ENCODE measurements at places on chromosomes 16 and 17.

DNA sequence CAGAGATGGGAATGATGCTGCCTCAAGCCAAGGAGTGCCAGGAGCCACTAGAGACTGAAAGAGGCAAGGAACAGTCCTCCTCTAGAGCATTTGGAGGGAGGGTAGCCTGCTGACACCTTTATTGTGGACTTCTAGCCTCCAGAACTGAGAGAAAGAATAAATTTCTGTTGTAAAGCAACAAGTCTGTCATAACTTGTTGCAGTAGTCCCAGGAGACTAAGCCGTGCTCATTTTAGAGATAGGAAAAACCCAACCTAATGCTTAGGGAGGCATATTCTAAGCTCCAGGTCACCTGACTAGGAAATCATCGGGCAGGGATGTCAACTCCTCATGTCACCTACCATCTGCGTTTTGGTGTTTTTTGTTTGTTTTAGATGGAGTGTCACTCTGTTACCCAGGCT is 345.4 kb upstream of the EEF2KMT start:
- DNase-seq = no peak

- DNase-seq = no peak
Measured at GRCh38 chr16:50600582-50601283, 52.5 kb downstream of the NKD1 start.

DNA sequence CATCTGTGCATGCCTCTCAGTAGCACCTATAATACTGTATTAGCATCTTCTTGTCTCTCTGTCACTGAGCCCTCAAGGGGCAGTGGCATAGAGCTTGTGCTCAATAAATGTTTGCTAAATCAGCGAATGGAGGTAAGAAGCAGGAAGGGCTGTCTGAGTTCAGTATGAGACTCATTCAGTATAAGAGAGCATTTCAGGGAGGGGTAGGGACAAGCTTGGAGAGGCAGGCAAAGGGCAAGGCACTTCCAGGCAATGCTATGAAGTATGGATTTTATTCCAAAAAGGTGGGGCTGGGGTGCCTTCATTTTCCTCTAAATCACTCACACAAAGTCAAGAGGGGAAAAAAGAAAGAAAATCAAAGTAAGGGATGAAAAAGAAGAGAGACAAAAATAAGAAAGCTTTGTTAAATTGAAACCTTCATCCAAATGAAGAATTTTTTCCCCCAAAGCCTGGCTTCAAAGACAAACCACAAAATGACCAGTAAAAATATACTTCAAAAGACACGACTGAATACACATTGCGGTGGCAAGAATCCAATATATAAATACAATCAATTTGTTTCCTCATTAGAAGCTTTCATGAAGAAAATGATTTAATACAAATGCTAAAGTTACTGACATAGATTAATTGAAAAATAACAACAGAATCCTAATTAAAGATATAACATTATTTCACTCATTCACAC is 51.2 kb downstream of the SKAP1 start:
- no peak for DNase-seq

DNA sequence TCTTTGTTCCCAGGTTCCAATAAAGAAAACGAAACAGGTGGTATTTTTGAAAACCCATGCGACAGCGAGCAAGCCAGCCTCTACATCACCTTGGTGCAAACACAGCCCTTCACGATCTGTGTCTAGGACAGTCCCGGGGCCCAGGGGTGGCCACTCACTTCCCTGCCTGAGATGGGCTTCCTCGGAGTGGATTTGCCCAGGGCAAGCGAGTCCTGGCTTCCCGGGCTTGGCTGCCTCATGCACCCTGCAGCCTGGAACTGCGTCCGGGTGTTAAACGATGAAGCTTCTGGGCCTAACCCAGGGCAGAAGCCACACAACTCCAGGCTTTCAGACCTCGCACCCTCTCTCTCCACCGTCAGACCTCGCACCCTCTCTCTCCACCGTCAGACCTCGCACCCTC is 66.0 kb downstream of the RPH3AL start:
- no peak for DNase-seq

DNA sequence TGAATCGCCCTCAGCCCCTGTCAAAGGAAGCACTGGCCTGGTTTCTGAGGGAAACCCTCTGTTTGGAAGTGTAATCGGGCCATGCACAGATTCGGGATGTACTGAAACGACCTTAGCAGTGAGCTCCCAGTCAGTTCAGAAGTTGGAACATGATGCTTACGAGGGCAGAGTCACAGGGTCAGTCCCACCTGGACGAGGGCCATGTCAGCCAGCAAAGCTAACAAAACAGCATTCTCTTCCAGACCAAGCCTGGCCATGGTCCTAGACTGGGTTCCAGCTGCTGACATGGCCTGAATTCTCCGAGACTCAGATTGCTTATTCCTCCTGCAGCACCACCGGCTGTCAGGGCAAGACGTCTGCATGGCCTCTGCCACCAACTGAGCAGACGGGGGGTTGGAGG is 192.2 kb upstream of the WSCD1 start:
- no peak for DNase-seq

- no peak for DNase-seq
Measured at GRCh38 chr16:5041600-5042133, 7.9 kb upstream of the NAGPA start.

GRCh38 chr16:53600126-53600525 is 97.1 kb upstream of the AKTIP start:
- no peak for DNase-seq

DNA sequence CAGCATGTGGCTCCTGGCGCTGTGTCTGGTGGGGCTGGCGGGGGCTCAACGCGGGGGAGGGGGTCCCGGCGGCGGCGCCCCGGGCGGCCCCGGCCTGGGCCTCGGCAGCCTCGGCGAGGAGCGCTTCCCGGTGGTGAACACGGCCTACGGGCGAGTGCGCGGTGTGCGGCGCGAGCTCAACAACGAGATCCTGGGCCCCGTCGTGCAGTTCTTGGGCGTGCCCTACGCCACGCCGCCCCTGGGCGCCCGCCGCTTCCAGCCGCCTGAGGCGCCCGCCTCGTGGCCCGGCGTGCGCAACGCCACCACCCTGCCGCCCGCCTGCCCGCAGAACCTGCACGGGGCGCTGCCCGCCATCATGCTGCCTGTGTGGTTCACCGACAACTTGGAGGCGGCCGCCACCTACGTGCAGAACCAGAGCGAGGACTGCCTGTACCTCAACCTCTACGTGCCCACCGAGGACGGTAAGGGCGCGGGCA is 645 bp downstream of the NLGN2 start:
- no peak for DNase-seq

- DNase-seq = peak; percentile 68
Measured at GRCh38 chr17:18070861-18071340, 16.8 kb upstream of the DRG2 start.

DNA sequence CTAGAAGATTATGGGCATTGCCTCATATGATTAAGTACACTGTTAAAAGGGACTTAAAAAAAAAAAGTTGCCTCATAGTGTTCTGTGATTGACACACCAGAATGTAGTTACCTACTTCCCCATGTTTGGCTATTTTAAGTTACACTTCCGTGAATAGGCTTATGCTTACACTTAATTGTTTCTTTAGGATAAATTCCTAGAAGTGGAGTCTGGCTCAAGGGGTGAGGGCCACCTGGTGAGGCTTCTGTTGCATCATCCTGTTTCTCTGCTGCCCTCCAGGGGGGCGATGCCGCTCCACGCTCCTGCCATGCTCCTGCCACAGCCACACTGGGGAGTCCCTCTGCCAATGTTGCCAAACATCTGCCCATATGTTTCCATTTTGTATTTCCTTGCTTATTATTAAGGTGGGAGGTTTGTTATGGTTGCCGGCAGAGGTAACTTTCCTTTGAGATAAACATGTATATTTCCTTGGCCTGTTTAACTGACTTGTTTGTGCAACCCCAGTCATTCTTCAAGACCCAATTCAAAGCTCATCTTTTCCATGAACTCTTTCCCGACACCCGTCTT is 73.1 kb downstream of the KSR1 start:
- DNase-seq = no peak

DNA sequence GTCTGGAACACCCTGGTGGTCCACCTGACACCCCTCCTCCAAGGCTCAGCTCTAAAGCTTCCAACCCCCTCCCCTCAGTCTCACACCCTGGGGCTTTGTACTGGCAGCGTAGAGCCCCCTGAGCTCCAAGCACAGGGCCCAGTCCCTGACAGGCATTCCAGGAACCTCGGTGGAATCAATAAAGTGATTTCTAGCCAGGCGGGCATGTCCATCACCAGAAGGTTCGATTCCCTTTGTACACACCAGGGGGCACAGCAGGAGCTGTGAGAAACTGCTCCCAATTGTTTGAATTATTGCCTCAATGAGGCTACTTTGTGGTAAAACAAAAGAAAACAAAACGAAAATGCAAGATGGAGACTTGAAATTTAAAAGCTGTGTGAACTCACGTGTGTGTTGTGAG is 51.8 kb downstream of the SMPD3 start:
- no peak for DNase-seq

- DNase-seq = no peak
Measured at GRCh38 chr16:86848821-86849220, 270.5 kb downstream of the FOXL1 start.

GRCh38 chr16:10906482-10906881 is 29.5 kb downstream of the CIITA start:
- DNase-seq = no peak

GRCh38 chr17:33385133-33385532 is 92.0 kb upstream of the ASIC2 start:
- DNase-seq = no peak

DNA sequence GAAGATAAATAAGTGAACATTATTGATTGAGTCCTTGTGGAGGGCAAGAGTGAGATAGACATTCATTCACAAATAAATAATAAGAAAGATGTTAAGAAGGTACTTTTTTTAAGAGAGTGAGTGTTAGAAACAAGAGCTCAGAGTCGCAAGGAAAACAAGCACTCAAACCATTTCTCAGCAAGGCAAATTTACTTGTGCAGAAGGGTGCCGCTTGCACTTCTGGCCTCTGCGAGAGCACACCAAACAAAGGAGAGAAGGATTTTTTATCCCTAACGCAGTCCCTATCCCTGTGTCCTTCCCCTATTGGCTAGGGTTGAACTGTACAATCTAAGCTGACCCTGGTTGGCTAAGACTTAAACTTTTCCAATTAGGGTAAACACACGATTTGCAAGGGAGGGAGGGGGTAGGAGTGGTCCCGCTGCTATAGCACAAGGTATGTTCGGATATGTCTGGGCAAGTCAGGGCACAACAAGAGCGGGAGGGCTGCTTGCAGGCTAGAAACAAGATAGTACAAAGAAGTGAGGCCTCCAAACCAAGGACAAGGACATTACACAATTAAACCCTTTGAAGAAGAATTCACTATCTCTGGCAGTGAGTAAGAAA is 156.2 kb downstream of the PPM1E start:
- no peak for DNase-seq

GRCh38 chr17:9842057-9842758 is 16.5 kb downstream of the GLP2R start:
- peak; percentile 7 for DNase-seq

DNA sequence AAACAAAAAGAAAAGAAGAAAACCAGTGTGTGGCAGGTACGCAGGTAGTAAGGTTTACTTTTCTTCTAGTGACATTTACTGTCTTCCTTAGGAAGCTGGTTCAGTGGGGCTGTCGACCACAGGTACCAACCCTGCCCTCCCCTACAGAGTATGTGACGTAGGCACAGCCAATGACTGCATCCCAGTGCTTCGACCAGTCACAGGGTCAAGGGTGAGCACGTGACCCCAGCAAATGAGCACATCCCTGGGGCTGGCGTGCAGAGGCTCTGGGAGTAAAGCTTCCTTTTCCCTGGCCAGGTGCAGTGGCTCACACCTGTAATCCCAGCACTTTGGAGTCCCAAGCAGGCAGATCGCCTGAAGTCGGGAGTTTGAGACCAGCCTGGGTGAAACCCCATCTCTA is 38.9 kb upstream of the PLCG2 start:
- DNase-seq = no peak

DNA sequence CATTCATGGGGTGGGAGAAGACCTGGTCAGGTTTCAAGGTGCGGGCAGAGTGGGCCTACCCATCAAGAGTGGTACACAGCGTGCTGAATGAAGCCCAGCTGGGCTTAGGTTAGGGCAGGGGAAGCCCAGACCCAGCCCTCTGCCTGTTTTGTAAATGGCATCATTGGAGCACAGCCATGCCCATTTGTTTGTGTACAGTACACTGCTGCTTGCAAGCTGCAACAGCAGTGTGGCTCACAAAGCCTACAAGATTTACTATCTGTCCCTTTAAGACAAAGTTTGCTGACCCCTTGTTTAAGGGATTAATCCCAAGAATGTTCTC is 230.1 kb upstream of the TNRC6C start:
- DNase-seq = no peak

DNA sequence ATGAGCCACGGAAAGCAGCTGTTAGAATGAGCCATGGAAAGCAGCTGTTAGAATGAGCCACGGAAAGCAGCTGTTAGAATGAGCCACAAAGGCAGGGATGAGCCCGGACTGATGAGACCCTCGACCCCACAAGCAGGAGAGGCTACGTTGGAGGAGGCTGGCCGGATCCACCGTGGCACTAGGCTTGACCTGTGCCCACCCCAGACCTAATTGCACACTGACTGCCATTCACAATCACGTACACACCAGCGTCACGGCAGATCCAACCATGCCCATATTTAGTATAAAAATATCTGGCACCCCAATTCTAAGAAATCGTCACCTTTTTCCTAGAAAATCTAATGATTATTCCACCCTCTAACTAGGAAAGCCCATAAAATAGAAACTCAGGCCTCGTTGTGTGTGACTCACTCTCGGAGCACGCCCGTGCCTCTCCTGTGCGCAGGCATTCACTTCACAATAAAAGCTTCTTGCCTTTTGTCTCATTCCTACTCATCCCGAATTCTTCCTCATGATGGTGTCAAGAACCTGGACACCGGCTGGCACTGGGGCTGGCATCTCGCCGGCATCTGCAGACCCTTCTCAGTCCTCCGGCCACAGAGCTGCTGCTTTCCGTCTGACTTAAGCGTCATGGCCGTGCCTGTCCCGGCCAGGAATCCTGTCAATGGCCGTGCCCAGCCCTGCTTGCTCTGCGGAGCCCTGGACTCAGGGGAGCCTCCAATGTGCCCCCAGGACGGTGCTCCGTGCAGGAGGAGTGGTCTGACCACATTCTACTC is 5.5 kb upstream of the SECTM1 start:
- no peak for DNase-seq

DNA sequence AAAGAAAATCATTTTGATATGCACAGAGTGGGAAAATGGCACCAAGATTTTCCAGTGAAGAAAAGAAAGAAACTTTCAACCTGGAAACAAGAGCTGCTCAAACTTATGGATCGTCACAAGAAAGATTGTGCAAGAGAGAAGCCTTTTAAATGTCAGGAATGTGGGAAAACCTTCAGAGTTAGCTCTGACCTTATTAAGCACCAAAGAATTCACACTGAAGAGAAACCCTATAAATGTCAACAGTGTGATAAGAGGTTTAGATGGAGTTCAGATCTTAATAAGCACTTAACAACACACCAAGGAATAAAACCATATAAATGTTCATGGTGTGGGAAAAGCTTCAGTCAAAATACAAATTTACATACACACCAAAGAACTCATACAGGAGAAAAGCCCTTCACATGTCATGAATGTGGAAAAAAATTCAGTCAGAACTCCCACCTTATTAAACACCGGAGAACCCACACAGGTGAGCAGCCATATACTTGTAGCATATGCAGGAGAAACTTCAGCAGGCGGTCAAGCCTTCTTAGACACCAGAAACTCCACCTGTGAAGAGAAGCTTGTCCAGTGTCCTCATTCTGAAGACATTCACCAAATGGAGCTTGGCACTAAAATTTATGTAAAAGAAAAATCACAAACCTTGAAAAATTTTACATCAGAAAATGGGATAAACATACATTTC is 12.2 kb downstream of the ZNF75A start:
- DNase-seq = no peak

Data from SHP77 (cell line).